Kidney epithelial cell (primary cell): ENCODE measurements at places on chromosomes 6 and 20. TPM values are rescaled to one million over a fixed set of nuclear protein-coding genes. Genes with fewer than 3 reads are reported as not detected.

DNA sequence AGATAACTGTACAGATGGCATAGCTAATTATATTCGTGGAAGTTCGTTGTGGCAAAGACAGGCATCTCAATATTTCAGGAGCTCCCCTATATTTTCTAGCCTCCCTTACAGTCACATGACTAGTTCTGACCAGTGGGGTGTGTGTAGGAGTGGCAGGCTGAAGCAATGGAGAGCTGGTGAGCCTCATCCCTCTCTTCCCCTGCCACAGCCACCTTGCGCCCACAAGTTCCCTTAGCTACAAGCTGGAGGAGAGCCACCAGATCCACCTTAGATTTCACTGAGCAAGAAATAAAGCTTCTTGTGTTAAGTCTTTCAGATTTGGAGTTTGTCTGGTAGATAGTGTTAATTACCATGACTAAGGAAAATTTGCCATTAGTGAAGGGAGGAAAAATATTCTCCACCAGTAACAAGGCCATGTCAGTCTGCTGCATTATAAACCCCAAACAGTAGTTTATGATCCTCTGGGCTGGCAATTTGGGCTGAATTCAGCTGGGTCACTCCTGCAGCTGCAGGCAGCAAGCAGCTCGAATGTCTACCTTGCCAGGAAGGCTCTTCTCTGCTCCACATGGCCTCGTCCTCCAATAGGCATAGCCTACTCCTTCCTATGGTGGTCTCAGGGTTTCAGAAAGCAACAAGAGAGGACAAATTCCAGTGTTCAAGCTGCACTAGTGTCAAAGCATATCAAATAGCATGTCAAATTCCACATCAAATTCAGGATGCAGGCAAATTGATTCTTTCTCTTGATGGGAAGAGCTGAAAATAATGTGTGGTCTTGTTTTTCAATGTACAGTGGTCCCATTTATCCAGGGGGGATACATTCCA, 7.4 kb upstream of the RBCK1 start:
- no peak for DNase-seq

The ROS1 gene
- under 0.01 and 0.04 TPM in 2 replicates for total RNA-seq

DNA sequence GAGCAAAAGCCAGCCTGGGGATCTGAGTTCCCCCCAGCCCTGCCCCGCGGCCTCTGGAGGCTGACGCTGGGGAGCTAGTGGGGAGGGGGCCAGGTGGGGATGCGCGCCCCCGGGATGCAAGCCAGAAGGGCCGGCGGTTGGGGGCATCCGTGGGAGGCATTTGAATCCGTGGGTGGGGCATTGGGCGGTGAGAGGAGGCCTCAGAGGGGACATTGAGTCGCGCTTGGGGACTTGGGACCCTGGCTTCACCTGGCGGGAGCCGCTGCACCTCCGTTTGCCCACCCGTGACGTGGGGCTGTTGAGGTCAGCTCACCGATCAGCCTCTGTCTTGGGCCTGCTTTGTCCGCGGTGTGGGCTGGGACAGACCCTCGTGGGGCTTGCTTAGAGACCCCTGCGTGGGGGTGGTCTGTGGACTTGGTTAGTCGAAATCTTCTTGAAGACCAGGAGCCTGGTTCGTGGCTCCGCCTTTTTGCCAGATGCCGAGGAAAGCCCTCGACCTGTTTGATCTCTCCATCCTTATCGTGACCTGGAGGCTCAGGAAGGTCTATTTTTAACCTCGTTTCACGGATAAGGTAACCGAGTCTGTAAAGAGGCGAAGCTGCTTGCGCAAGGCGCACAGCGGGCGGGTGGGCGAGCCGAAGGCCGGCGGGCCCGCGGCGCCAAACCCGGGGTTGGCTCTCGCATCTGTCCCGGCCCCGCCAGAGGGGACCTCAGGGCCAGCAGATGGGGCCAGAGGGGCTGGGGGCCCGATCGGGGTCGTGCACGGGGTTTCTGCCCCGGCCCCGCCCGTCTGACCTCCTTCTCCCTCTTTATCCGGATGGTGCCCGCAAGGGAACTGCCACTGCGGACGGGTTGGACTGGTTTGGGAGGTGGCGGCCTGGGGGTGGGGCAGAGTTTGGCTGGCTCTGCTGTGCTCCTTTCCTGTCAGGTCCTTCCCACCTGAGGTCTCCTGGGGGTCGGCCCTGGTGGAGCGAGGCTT, 8.3 kb downstream of the FAM110A start:
- no peak for DNase-seq

GRCh38 chr20:58706150-58706892, 13.7 kb downstream of the NPEPL1 start:
- DNase-seq, result no peak

GRCh38 chr6:104312851-104313250, 546.9 kb downstream of the HACE1 start:
- DNase-seq, result no peak

The FAM162B gene
- 0.14 and 0.25 TPM in 2 replicates for total RNA-seq

The MTFR2 gene
- 1.6 and 4.6 TPM in 2 replicates for total RNA-seq

GRCh38 chr6:106051226-106051625, 34.9 kb upstream of the PRDM1 start:
- DNase-seq, result no peak

GRCh38 chr6:42007286-42008137, 42.8 kb upstream of the TAF8 start:
- no peak for DNase-seq

- DNase-seq, result no peak
Measured at GRCh38 chr20:50282592-50283241, 92.1 kb downstream of the CEBPB start.

GRCh38 chr6:53822401-53823125, 27.8 kb downstream of the LRRC1 start:
- no peak for DNase-seq

DNA sequence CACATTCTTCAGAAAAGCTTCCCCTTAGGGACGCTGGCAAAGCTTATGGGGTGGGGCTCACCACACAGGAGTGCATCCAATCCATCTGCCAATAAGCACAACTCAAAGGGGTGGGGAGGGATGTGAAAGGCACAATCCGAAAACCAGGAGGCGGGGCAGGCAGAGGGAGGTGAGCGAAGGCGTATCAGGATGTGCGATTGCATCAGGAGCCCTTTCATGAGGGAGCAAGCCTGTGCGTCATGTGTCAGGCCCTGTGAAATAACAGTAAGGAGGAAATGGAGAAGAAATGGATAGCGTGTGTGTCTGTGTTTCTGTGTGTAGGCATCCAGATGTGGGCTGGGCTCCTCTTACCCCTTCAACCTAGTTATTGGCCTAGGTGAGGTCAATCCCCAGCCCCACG, 382.4 kb upstream of the CDH4 start:
- DNase-seq, result no peak

The TRIM31 gene
- not detected in 2 replicates for total RNA-seq

The WFDC8 gene
- not detected in 2 replicates for total RNA-seq

DNA sequence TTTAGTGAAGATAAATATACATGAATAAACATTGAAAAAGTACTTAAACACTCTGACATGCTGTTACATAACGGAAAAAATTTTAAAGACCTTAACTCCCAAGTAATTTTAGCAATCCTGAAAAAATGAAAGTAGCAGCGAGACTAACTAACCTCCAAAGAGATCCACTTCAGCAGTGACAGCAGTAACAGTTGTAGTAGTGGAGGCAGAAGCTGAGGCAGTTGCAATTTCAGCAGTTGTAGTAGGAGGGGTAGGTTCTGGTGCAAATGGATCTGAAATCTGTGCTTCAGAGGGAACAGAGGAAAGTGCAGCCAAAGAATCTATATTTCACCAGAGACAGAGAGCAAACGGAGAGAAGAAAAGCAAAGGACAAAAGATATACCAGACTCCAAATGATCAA, 88.8 kb downstream of the PRSS35 start:
- DNase-seq, result no peak

GRCh38 chr6:157242791-157243190, 80.5 kb downstream of the TMEM242 start:
- no peak for DNase-seq

DNA sequence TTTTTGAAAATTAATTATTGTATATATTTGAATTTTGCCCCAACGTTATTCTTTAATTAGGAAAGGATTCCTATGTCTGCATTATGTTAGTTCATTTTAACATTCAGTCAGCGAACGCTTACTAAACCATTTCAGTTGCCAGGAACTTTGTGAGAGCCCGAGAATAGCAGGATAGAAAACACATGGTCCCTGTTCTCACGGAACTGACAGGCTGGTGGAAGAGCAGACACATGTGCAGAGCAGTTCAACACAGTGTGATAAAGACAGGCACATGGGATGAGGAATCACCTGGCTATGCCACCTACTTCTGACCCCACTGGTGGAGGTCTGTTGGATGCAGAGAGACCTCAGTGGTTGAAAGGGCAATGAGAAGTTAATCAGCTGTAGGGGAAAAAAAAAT, 367.2 kb downstream of the EPM2A start:
- DNase-seq, result no peak

DNA sequence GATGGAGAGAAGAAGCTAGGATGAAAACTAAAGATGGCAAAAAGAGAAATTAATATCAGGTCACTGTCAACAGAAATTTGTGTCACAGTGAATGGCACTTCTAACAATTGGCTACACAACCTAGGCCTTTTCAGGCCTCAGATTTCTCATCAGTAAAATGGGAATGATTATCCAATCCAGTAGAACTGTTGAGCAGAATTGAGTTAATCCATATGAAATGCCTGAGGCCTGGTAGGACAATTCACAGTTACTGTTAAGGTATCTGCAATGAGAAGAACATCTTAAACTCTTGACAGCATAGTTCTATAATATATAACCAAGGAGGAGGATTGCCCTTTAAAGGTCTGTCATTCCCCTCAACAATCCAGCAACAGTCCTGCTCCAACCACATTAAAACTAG, 217.9 kb upstream of the ZNF217 start:
- no peak for DNase-seq

The PLN gene
- total RNA-seq, result not detected in 2 replicates

The GOPC gene
- total RNA-seq, result 20.0 and 25.9 TPM in 2 replicates

- DNase-seq, result no peak
Measured at GRCh38 chr6:135191508-135192255, 10.6 kb downstream of the MYB start.

- DNase-seq, result no peak
Measured at GRCh38 chr6:66245231-66245630, 538.2 kb upstream of the EYS start.

- no peak for DNase-seq
Measured at GRCh38 chr20:36628076-36628475, 17.9 kb downstream of the SLA2 start.

- DNase-seq, result peak; percentile 53
Measured at GRCh38 chr6:35363293-35363750, 21.0 kb downstream of the PPARD start.

DNA sequence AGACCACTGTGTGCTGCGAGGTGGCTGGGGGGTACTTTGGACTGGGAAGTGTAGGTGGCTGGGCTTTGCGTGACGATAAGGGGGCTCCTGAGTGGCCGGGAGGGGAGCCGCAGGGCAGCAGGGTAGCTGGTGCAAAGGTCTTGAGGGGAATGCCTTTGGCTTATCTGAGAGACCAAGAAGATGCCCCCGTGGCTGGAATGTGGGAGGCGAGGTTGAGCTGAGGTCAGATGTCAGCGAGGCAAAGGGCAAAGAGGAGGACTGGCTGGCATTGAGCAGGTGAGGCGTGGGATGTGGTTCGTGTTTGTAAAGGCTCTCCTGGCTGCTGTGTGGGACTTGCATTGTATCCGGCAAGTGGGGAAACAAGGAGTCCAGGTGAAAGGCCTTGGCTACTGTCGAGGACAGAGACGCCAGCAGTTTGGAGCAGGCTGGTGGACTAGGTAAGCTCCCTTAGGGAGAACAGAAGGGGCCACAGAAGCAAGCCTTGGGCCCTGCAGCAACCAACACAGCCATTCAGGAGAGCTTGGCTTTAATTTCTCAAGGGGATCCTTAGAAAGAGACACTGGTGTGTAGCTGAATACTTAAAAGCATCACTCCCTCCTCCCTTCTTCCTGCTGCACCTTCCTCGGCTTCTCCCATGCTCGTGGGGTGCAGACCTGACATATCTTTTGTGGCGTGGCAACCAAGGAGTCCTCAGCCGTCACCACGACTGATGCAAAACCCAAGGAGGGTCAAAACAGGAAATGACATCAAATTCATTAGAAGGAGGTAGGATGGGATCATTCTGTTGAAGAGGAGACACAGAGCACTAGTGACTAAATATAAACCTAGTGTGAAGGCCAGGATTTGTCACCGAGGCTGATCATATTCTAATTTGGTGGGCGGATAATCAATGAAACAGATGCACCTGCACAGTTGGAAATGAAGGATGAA, 53.5 kb upstream of the ERVFRD-1 start:
- DNase-seq, result no peak

DNA sequence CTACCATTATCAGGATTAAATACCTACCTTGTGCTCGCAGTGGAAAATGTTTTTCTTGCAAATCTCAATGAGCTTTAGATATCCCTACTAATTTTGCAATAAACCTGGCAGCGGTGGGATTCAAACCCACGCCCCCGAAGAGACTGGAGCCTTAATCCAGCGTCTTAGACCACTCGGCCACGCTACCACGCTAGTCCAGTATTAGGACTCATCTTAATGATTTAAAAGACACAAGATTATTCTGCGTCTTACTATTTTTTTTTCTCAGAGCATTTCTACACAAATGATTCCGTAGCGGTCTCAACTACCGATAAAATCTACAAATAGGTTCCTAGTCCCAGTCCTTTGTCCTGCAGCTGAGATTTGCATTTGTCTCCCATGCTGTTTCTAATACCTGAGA, 35.2 kb upstream of the ZSCAN23 start:
- DNase-seq, result no peak

DNA sequence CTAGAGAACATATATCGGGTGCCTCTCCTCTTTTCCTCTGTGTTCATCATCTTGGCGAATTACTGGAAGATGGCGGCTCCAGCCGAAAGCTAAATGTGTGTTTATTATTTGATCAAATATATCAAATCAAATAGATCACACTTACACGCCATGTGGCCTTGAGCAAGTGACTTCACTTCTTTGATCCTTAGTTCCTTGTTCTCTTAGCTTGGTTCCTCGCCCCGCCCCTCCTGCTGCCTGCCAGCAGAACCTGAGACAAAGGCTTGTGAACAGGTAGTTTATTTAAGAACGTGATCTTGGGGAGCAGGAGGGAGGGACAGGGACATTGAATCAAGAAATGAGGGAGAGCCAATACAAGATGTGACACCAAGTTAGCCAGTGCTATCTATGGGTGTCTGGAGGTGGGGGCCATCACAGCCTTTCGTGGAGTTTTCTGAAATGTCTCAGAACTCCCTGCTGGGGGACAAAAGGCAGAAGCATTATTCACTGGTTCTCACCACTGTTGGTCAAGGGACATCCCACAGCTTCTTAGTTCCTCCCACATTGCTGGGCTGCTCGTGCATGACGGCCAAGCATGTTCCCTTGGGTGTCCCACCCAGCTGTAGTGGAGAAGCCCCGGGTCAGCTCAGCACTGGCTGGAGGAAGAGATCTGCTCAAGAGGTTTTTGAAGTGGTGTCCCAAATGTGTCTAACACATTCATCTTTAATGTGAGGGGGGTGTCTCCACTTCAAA, 44.9 kb upstream of the RNF24 start:
- DNase-seq, result no peak

The PLA2G7 gene
- total RNA-seq, result 1.1 and 1.7 TPM in 2 replicates

The CD24 gene
- 562 and 578 TPM in 2 replicates for total RNA-seq
